ENCODE measurements at places on chromosomes 7 and 10.

GRCh38 chr10:131453721-131454634 is 142.5 kb upstream of the TCERG1L start:
- peak; percentile 41 for DNase-seq

DNA sequence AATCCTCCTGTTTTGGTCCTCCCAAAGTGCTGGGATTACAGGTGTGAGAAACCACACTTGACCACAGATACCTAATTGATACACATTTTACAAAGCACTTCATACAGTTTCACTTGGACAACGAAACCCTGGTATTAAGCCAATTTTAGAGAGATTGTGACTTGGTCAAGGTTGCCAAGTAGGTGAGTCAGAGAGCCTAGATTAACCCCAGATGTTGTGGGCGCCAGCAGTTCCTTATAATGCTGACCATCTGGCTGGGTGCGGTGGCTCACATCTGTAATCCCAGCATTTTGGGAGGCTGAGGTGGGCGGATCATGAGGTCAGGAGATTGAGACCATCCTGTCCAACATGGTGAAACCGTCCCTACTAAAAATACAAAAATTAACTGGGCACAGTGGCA is 4.9 kb upstream of the PHKG1 start:
- no peak for DNase-seq

GRCh38 chr10:80141696-80142460 is 9.3 kb downstream of the PLAC9 start:
- no peak for DNase-seq

DNA sequence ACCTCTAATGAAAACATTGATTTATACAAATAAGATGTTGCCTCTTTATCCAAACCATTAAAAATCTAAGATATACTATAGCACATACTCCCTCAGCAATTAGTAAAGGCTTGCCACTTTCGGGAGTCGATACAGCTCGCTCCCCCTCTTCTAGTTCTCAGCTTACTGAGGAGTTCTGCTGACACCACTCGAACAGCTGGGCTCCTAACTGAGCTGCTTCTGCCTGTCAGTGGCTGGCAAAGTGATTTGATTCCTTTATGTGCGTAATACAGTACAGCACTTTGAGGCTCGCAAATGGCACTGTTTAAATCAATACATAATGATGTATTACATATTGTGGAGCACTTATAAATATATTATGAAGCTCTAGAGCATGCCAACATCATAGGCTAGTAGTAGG is 241.8 kb downstream of the CREB5 start:
- DNase-seq: no peak

DNA sequence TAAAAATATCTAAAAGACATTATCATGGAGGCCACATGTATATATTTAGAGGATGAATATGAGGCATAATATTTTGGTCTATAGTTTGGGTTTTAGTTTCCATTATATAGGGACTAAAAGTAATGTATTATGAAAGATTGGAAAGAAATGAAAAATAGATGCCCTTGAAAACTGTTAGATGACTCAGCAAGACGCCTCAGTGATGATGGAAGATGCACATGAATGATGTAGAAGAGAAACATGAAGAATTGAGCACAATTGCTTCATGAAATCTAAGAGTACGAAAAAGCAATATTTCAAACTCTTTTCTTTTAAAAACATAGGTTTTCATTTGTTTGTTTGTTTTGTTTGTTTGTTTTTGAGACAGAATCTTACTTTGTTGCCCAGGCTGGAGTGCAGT is 89.8 kb downstream of the ARL4A start:
- DNase-seq: no peak

- no peak for DNase-seq
Observed at GRCh38 chr7:80136261-80137055, 1.8 kb downstream of the GNAI1 start.

- DNase-seq: no peak
Observed at GRCh38 chr7:69643708-69644445, 45.6 kb downstream of the AUTS2 start.

GRCh38 chr7:22488643-22489462 is 11.1 kb downstream of the STEAP1B start:
- DNase-seq: peak; percentile 66

DNA sequence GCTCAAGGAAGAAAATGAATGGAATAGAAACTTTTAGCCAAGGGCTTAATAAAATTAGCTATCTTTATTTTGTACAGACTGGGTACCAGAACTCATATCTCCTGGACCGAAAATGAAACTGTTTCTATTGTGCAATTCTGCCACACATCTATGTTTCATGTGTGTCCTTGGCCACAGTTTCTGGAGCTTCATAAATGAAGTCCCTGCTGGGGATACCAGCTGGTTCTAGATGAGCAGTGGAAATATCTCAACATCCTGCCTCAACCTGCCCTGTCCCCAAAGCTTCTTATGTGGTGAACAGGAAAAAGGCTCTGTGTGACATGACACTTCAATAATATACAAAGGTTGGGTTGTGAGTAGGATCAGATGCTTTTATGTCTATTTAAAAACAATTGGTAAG is 310.1 kb upstream of the SORCS1 start:
- DNase-seq: no peak

- DNase-seq: peak; percentile 63
Observed at GRCh38 chr10:70331486-70332268, 47.9 kb upstream of the NPFFR1 start.
